Transverse colon (tissue), 4 donors: ENCODE measurements at places on chromosomes 7 and 10. TPM values are rescaled to one million over a fixed set of nuclear protein-coding genes. Genes with fewer than 3 reads are reported as not detected.

Gene VAX1
- total RNA-seq = not detected

DNA sequence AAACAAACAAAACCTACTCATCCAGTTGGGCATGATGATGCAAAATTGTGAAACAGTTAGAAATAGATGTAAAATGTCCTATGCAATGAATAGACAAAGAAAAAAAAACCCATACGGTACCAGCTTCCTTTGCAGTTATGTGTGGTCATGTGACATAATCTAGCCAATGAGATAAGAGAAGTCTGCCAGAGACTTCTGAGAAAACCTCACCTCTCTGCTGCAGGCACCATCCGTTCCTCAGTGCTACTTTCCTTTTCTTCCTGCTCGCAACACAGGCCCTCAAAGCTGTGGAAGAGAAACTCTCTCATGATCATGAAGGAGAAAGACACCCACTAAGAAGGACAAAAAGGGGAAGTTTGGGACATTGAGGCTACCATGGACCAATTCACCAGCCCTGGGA is 76.8 kb upstream of the CARD11 start:
- no peaks in the 10 kb centered on the region for H3K36me3 ChIP-seq
- H3K27ac ChIP-seq = no peak overlapping the region
- no peaks in the 10 kb centered on the region for H3K4me1 ChIP-seq

DNA sequence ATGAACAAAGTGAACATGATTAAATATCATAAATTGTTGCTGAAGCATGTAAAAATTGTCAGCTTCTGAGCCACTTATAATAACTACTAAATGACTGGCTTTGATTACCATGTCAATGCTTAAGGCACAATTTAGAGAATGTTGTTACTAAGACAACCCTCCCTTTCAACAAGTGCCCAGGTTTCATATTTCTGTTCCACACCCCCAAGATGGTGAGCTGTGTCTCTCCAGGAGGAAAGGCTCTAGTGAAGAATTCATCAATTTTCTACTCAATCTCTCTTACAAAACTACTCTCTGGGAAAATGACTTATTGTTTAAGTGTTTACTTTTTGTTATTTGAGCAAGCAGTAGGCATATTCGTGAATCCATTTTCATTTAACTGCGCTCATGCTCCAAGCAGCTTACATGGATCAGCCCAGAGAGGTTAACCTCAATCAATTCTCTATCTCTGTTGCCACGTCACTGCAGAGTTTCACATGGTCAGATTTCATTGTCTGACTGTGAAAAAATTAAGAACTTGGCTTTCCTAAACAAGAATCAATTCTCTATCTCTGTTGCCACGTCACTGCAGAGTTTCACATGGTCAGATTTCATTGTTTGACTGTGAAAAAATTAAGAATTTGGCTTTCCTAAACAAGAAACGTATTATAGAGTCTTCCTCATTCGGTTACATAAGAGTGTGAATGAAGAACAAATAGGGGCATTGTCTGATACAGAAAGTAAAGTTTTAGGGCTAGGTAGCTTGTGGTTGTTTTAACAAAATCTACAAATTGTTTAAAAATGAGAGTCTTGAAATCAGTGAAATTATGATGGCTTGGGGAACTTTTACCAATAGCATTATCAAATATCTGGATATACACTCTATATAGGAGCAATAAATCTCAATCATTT is 49.7 kb downstream of the CCDC71L start:
- H3K27ac ChIP-seq = no peak overlapping the region
- H3K4me3 ChIP-seq = no peak overlapping the region
- H3K27me3 ChIP-seq = no peaks in the 10 kb centered on the region
- H3K36me3 ChIP-seq = no peaks in the 10 kb centered on the region
- DNase-seq = no peak
- H3K4me1 ChIP-seq = no peaks in the 10 kb centered on the region

GRCh38 chr7:102925976-102926782 is 13.4 kb downstream of the LRRC17 start:
- no peak overlapping the region for H3K27ac ChIP-seq
- DNase-seq = no peak
- no peaks in the 10 kb centered on the region for H3K27me3 ChIP-seq
- H3K36me3 ChIP-seq = no peaks in the 10 kb centered on the region
- no peaks in the 10 kb centered on the region for H3K4me1 ChIP-seq

- no peaks in the 10 kb centered on the region for H3K27me3 ChIP-seq
- H3K27ac ChIP-seq = no peak overlapping the region
- H3K4me1 ChIP-seq = no peaks in the 10 kb centered on the region
- no peaks in the 10 kb centered on the region for H3K36me3 ChIP-seq
- no peak for DNase-seq
Measured at GRCh38 chr7:132461032-132461592, 115.2 kb downstream of the PLXNA4 start.

- H3K36me3 ChIP-seq = peaks cover 51% of the 10 kb centered on the region
- H3K4me3 ChIP-seq = no peak overlapping the region
- DNase-seq = no peak
- no peaks in the 10 kb centered on the region for H3K4me1 ChIP-seq
Measured at GRCh38 chr7:128310499-128310898, 33.2 kb downstream of the RBM28 start.

- H3K27ac ChIP-seq = no peak overlapping the region
- H3K4me3 ChIP-seq = no peak overlapping the region
- H3K4me1 ChIP-seq = no peaks in the 10 kb centered on the region
Measured at GRCh38 chr10:9137368-9137767, 1082.9 kb downstream of the GATA3 start.

- no peak for DNase-seq
- H3K27ac ChIP-seq = no peak overlapping the region
- H3K36me3 ChIP-seq = no peaks in the 10 kb centered on the region
- no peak overlapping the region for H3K4me3 ChIP-seq
- peaks cover 3% of the 10 kb centered on the region for H3K4me1 ChIP-seq
Measured at GRCh38 chr10:30011396-30011795, 48.0 kb downstream of the JCAD start.

- no peaks in the 10 kb centered on the region for H3K36me3 ChIP-seq
- no peak overlapping the region for H3K27ac ChIP-seq
- H3K27me3 ChIP-seq = no peaks in the 10 kb centered on the region
- no peak for DNase-seq
Measured at GRCh38 chr7:93944673-93945072, 23.1 kb downstream of the GNG11 start.

DNA sequence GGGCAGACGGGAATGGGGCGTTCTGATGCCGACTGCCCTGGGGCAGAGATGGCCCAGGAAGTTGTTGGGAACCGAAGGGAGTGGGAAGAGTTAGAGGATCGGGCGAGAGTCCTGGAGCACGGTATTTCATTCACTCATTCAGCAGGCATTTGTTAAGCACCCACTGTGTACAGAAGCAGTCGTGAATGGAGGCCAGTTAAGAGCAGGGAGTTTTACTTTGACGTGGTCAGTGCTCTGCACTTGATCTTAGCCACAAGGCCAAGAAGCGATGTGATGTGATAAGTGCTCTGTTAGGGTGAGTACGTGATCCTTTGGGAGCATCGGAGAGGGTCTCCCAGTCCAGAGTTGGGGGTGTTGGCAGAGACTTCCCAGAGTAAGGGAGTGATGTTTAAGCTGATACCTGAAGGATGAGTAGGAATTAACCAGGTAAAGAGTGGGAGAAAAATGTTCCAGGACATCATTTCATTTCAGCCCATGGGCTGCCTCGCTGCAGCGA is 890 bp downstream of the ZFYVE27 start:
- H3K4me3 ChIP-seq = peak overlapping the region; percentile 89
- H3K4me1 ChIP-seq = peaks cover 8% of the 10 kb centered on the region
- H3K27me3 ChIP-seq = no peaks in the 10 kb centered on the region
- H3K27ac ChIP-seq = peak overlapping the region; percentile 98
- no peak for DNase-seq
- H3K36me3 ChIP-seq = peaks cover 17% of the 10 kb centered on the region

- no peaks in the 10 kb centered on the region for H3K36me3 ChIP-seq
- no peak overlapping the region for H3K27ac ChIP-seq
- no peak for DNase-seq
- no peaks in the 10 kb centered on the region for H3K4me1 ChIP-seq
Measured at GRCh38 chr7:138316421-138317043, 143.5 kb upstream of the TRIM24 start.

GRCh38 chr10:87503401-87503800 is 1.3 kb upstream of the MINPP1 start:
- DNase-seq = no peak
- H3K4me3 ChIP-seq = no peak overlapping the region
- H3K4me1 ChIP-seq = peaks cover 19% of the 10 kb centered on the region
- no peak overlapping the region for H3K27ac ChIP-seq

DNA sequence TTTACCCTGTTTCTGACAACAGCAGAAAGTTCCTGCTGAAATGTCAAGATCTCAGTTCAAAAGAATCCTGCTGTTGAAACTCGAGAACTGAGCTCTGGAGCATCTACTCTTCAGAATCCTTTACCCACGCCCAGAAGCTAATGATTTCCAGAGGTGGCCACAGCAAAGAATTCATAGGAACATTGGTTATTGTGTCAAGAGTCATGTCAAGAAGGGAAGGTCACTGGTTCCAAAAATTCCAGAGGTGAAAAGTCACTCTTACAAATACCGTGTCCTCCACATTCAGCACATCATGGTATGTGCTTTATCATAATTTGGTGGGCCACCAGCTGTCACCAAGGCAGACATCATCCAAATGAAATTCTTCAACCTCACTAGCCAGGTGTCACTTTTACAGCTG is 394.4 kb upstream of the NPVF start:
- no peak for DNase-seq
- H3K4me3 ChIP-seq = no peak overlapping the region
- no peaks in the 10 kb centered on the region for H3K4me1 ChIP-seq
- no peaks in the 10 kb centered on the region for H3K36me3 ChIP-seq

Gene LRRN3
- total RNA-seq = not detected
